Femur (tissue), 1 donor: ENCODE measurements at places on chromosomes 16 and 17.

DNA sequence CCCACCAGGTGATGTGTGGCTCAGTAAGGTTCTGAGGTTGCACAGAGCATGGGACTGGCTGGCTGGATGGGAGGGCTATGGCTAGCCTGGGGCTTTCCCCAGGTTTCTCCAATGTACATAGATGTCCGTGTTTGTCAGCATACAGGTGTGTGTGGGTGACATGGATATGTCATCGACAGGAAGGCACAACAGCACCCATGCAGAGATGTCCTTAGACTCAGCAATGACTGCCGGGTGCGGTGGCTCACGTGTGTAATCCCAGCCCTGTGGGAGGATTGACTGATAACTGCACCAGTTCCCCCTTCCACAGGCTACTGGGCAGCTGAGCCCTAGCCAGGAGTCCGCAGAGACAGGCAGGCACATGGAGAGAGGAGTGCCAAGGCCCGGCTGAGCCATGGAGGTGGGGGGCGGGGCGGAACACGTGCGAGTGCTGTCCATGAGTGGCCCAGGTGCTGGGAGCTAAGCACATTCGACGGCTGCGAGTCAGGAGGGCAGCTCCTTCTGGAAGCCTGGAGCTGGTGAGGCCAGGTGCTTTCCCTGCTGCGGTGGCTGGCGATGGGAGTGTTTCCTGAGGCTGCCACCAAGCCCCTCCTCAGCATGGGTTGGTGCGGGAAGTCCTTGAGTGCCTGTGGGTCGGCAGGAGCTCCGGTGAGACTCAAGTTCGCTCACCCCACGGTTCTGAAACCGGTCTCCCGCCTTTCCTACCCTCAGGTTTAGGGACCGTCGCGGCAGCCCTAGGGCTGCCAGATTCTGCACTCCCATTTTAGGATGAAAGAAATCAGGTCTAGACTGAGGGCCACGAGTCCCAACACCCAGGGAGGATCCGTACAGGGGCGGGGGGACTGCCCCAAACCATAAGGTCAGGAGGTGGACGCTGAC lies 858 bp upstream of the ASPSCR1 start:
- DNase-seq = no peak

- peak; percentile 4 for DNase-seq
These were observed 5.7 kb upstream of the SLC38A8 start for GRCh38 chr16:84048270-84048669.

- DNase-seq = no peak
These were observed 36.0 kb downstream of the COPRS start for GRCh38 chr17:31823014-31823413.

GRCh38 chr16:30004811-30005242 lies 6.0 kb downstream of the DOC2A start:
- DNase-seq = no peak

GRCh38 chr16:79137426-79137939 lies 463.1 kb downstream of the MAF start:
- peak; percentile 39 for DNase-seq

DNA sequence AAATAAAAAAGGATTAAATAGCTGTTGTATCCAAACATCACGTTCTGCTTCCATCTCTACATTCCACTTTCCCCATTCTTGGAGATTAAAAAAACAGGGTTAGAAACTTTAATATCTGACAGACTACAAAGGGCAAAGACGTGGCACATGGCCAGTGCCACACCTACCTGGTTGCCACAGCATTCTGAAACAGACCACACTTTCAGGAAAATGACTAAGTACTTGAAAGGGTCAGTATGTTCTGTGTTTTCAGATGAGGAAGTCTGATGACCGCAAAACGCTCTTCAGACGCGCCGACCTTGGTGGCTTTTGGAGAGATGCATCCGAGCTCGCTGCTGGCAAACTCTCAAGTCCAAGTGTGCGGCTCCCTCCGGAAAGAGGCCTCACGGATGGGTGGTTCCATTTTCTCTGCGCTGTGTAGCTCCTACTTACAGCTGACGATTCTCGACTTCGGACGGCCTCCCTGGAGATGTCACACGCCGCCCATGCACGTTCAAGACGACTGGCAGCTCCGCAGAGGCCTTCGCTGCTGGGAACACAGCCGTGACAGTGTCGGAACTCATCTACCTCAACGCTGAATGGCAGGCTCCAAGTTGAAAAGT lies 15.5 kb downstream of the MAP1LC3B start:
- peak; percentile 61 for DNase-seq

GRCh38 chr17:44038604-44039011 lies 23.8 kb upstream of the TMEM101 start:
- DNase-seq = peak; percentile 42

- no peak for DNase-seq
These were observed 58.0 kb downstream of the NUP88 start for GRCh38 chr17:5361426-5361825.

- DNase-seq = no peak
These were observed 1.8 kb downstream of the CNTNAP4 start for GRCh38 chr16:76278980-76279379.

DNA sequence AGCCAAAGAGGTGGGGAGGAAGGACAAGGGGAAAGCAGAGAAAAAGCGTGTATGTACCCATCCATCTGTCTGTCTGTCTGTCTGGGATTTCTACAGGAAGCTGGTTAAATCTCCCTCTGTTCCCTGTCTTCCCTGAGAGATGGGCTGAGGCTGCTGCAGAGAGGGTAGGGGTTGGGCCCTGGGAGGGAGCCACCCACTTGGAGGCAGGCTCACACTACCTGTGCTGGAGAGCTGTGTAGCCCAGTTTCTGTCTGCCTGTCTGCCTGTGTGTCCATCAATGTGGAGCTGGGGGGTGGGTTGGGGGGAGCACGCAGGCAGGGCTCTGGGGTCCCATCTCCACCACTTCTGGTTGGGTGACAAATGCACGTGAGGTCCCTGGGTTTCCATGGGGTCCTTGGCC lies 18.6 kb upstream of the C17orf113 start:
- DNase-seq = no peak

DNA sequence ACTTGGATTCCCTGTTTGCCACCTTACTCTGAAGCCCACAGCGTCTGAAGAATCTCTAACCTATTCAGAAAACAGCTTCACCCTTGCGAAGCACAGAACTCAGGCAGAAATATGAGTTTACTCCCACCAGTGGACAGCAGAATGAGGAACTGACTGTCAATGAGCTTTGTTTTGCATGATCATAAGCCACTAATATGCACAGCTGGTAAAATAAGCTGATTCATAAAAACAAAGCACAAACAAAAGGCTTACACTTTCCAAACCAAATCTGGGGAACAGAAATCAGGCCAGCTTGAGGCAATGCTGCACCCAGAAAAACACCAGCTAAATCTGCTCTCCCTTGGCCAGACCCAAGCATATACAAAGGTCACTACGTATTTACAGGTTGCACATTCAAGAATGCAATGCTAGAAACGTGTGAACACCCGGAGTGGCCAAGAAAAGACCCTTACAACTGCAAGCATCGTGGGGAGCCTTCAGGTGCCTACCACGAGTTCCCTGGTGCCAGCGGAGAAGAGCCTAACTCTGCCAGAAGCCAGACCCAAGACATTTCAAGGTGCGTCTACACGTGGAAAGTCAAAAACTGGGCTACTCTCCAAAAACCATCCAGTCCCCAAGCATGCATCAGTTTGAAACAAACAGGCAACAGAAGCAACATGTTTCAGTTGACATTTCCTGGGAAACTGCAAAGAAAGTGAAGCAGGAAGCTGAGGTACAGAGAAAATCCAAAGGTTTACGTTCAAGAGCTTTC lies 207.1 kb downstream of the ZFHX3 start:
- no peak for DNase-seq

DNA sequence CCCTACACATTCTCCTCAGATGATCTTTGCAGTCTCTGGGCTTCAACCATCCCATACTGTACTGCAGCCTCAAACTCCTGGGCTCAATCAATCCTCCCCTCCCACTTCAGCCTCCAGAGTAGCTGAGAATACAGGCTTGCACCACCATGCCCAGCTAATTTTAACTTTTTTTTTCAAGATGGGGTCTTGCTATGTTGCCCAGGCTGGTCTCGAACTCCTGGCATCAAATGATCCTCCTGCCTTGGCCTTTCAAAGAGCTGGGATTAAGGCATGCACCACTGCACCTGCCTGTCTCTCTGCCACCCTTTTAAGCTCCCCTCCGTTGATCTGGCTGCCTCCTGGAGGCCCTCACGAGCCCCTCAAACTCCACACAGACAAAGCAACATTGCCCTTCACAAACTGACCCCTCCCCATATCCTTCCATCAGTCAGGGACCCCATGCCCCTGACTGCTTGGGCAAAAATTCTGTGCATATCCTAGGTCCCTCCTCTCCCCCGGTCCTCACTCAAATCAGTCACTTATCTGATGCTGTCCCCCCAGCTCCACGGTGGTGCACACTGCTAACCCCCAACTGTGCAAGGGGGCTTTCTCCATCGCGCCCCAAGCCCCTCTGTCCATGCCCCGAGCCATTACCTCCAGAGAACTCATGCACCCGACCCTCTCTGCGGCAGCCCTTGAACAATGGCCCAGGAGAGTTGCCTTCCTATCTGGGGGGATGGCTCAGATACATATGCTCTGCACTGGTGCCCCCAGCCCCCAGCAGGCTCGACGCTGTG lies 252.9 kb downstream of the KATNIP start:
- no peak for DNase-seq

- no peak for DNase-seq
These were observed 9.5 kb downstream of the DOK4 start for GRCh38 chr16:57476546-57477410.

DNA sequence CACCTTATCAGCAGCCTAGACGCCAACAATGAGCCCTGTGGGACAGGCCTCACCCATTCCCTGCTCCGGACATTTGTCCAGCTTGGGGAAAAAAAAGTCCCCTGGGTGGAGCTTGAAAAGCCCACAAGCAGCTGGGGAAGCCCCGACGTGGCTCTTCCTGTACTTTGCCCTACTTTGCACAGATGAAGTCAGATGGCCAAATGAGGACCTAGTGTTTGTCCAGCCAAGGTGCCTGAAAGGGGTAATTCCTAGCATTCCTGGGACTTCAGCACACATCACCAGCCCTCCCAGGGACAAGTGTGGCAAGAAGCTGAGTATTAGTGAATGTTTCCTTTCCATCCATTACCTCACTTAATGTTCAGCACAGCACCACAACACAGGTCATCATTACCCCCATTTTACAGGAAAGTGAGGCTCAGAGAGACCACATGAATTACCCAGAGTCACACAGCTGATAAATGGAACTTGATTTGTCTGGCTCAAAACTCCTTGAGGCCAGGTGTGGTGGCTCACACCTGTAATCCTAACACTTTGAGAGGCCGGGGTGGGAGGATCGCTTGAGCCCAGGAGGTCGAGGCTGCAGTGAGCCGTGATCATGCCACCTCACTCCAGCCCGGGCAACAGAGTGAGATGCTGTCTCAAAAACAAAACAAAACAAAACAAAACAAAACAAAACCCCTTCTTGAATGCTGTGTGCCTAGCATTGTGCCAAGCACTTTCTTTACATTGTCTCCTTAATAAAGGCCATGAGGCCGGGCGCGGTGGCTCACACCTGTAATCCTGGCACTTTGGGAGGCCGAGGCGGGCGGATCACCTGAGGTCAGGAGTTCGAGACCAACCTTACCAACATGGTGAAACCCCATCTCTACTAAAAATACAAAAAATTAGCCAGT lies 19.9 kb upstream of the PLLP start:
- peak; percentile 37 for DNase-seq

DNA sequence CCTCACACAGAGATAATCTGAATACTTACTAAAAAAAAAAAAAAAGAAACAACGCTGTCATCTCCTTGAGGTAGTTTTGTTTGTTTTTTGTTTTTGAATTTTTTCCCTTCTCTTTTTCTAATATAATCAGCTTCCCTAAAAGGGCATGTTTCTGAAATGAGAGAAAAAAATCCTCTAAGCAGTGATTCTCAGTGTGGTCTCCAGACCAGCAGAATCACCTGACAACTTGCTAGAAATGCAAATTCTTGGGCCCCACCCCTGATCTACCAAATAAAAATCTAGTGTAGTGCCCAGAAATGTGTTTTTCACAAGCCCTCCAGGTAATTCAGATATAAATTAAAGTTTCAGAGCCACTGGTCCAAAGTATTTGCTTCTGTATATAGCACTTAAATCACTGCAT lies 65.4 kb downstream of the SSH2 start:
- no peak for DNase-seq

- DNase-seq = no peak
These were observed 98.6 kb downstream of the KPNA2 start for GRCh38 chr17:68134046-68134637.

DNA sequence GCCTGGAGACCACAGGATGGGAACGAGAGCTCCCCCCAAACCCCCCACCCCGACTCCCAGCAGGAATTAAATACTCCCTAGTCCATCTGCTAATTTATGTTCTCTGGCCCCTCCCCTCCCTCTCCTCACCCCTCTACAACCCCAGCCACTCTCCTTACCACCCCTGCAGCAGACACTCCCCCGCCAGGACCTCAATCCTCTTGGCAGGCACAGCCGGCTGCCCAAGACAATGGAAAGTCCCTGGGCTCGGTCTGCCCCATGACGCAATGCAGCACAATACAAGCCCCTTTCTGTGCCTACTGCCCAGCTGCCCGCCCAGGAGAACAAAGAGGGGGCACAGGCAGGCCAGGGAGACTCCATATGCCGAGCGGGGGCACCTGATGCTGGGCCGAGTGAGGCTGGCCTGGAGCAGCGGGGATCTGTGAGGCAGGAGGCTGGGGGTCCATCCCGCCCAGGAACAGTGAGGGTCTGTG lies 30.3 kb upstream of the CDC42EP4 start:
- DNase-seq = peak; percentile 89

GRCh38 chr17:75707079-75707571 lies 14.1 kb upstream of the ITGB4 start:
- no peak for DNase-seq

- peak; percentile 15 for DNase-seq
These were observed 141.5 kb downstream of the IRF8 start for GRCh38 chr16:86040496-86040895.

DNA sequence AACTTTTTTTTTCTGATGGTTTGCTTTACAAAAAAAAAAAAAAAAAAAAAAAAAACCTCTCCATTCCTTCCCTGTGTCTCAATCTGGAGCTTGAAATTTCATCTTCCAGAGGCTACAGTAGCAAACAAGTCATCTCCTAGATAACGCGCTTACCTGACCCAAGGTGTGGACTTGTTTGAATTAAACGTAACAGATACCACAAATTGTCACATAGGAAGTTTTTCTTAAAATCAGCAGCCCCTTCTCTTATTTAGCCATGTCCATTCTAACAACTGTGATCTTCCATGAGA lies 2.0 kb downstream of the STAT5B start:
- DNase-seq = no peak

GRCh38 chr17:65185668-65186382 lies 48.7 kb downstream of the RGS9 start:
- no peak for DNase-seq
